ENCODE measurements at places on chromosomes 2 and 18. TPM values are rescaled to one million over a fixed set of nuclear protein-coding genes. Genes with fewer than 3 reads are reported as not detected.

Gene SLC35F6
- total RNA-seq = 61.0 TPM

Gene LIMS4
- total RNA-seq = 1.5 TPM

Gene LONRF2
- total RNA-seq = under 0.01 TPM

Gene FBXO41
- 1.8 TPM for total RNA-seq

Gene UGT1A3
- not detected for total RNA-seq

Gene SERPINB5
- total RNA-seq = not detected

Gene KANSL3
- total RNA-seq = 22.5 TPM

Gene ABCG8
- total RNA-seq = not detected

Gene ARHGAP28
- total RNA-seq = 9.4 TPM

Gene NTSR2
- not detected for total RNA-seq

Gene SLC30A3
- total RNA-seq = not detected

Gene C2orf81
- 0.98 TPM for total RNA-seq

Gene DPYSL5
- not detected for total RNA-seq

Gene PTPRN
- 0.98 TPM for total RNA-seq

Gene LBX2
- total RNA-seq = 3.3 TPM

Gene TUBA3E
- total RNA-seq = not detected

Measured in subcutaneous preadipocyte (primary cell).